ENCODE measurements at places on chromosomes 11 and 22. TPM values are rescaled to one million over a fixed set of nuclear protein-coding genes. Genes with fewer than 3 reads are reported as not detected.

ZNF280B gene
- total RNA-seq, result 1.1 TPM

DNA sequence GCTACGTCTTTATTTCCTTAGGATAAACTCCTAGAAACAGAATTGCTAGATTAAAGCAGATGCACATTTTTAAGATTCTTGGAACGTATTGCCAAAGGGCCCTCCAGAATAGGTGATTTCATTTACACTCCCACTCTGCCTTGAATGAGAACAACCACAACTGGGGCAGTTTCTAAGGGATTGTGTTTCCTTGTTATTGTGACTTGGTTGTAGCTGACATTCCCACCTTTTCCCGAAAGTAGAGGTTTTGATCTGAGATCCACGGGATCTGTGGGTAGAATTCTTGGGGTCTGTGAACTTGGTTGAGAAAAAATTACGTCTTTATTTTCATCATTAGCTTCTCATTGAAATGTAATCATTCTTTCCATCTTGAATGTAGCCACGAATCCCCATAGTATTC is 21.5 kb downstream of the LRRC32 start:
- no peak for DNase-seq

DNA sequence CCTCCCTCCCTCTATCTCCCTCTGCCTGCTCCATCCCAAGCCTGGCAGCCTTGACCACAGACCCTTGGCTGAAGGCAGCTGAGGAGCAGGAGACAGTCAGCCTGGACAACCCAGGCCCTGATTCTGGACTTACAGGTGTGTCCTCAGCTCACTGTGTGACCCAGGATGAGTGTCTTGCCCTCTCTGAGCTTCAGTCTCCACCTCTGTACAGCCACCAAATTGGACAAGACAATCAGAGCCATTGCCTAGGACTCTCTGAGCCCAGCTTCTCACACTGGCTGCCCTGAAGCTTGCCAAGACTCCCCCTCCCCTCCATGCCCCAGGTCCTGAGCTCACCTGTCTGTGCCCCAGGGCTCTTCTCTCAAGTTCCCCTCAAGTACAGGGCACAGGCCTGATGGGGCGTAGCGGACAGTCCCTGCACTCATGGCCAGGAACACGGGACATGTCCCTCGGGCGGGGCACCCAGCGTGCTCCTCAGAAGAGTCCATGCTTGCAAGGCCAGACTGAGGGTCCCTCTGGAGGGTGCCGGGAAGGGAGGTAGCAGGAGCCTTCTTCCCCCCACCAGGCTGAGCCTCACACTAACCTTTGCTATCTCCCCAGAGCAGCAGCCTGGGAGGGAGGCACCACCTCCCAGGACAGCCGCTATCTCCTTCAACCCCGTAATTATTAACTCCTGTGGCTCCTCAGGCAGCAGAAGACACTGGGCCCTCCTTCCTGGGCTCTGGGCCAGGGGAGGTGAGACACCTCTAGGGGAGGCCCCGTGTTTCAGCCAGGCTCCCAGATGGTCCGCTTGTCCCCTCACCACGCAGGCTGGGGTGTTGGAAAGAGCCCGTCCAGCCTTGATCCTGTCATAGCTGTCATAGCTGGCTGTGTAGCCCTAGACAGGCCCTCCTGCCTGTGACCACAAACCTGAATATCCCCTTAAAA is 2.6 kb upstream of the RAB3IL1 start:
- DNase-seq, result peak; percentile 87

- no peak for DNase-seq
These were observed 699.0 kb downstream of the ETS1 start for GRCh38 chr11:127888386-127888785.

RFPL1 gene
- total RNA-seq, result not detected

EXT2 gene
- total RNA-seq, result 54.3 TPM

- DNase-seq, result peak; percentile 84
These were observed 13.7 kb downstream of the CRY2 start for GRCh38 chr11:45860764-45861510.

DNA sequence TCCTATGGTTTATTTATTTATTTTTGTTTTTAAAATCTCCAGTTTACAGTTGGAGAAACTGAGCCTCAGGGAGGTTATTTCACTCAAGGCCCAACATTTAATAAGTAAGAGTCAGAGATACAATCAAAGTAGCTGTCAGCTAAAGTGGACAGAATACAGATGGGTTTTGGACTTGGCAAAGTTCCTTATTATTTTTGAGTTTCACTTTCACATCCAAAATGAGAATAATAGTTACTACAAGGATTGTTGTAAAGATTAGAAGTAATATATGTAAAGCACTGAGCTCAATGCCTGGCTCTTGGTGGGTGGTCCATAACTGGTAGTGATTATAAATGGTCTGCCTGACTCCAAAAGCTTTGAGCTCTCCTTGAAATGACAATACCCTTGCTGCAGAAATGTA is 87.5 kb upstream of the SESN3 start:
- DNase-seq, result no peak

DNA sequence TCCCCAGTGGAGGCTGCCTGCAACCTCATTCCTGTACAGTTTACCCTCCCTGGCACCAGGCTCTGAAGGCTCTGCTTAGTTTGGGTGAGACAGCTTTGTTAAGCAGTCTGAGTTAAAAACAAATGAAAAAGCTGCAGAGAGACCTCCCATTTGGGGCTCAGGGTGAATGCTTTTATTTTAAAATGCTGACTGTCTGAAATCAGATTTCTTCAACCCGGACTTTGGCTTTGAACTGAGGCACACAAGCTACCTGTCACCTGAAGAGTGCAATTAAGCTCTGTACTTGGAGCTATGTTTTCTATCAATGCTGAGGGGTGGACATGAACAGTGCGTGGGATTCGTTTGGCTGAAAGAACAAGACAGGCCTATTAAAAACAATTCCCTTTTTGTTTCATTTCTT is 217.5 kb upstream of the SORL1-AS1 start:
- DNase-seq, result no peak

GRCh38 chr22:45775062-45775461 is 103.4 kb downstream of the ATXN10 start:
- DNase-seq, result no peak

DNA sequence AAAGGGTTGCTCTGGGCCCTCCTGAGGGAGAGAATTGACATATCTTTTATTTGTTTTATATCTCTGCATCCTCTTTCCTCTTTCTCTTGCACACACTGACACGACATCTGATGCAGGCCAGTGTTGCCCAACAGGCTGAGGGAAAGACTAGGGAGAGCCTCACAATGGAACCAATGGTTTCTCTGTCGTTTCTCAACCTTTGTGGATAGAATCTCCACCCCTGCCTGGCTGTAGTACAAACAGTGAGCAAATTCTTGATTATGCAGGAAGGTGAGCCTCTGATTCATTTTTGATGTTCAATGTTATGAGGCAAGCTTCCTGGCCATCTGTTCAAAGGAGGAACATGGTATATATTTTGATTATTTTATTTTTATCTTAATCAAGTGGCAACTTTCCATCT is 49.8 kb upstream of the PLET1 start:
- no peak for DNase-seq

GRCh38 chr11:8801121-8801520 is 109.9 kb upstream of the AKIP1 start:
- DNase-seq, result no peak

GRCh38 chr11:15976433-15977045 is 379.8 kb downstream of the SOX6 start:
- DNase-seq, result no peak

OR10A2 gene
- not detected for total RNA-seq

DNA sequence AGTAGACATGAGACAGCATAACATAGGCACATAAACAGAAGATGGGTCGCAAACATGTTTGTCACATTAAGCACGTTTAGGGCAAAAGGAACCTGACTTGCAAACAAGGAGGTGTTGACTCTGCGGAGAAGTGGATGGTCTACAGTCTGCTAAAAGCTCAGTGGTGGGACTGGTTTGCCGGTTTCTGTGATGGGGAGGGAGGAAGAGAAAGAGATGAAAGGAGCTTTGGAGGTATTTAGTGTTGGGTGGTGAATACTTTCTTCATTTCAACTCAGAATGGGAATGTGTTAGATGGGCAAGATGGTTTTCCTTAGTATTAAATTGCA is 191.4 kb upstream of the SORL1-AS1 start:
- no peak for DNase-seq

SLC29A2 gene
- total RNA-seq, result 5.9 TPM

APOBEC3B gene
- 0.58 TPM for total RNA-seq

KLHDC7B gene
- 0.10 TPM for total RNA-seq

KCTD17 gene
- total RNA-seq, result 13.4 TPM

SERPING1 gene
- total RNA-seq, result 516 TPM

OR52A1 gene
- total RNA-seq, result not detected

DNA sequence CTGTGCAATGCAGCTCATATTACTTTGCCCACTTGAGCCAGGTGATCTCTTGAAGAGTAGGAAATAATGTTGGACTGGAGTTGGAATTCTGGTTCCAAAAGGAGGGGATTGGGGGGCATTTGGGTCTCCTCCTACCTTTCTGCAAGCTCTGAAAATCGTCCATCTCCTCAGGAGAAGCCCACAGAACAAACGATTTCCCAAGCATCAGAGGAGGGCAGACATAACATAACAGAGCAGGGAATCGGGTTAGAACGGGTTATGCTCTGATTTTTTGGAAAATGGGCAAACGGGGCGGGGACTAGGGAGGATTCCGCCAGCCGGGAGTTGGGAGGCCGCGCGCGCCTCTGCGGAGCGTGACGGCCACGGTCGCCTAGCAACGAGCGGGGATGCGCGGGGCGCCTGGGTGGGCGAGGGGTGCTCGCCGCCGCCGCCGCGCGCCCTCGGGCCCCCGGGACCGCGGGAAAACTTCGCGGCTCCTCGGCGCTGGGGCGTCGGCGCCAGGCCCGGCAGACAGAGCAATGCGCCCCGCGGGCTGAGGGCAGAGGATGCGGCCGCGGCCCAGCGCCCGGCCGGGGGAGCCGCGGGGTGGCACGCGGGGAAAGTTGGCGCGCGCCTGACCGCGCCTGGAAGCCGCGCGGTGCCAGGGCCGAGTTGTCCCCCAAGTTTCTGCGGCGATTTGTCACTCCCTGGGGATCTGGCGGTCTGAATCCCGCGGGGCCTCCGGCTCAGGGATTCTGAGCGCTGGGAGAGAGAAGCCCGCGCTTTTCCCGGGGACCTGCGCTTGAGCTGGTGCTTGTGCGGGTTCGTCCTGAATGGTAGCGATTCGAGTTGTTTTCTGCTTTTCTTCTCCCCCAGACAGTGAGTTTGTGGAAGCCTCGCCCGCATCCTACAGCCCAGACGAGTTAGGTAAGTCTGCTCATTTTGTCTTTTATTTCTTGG is 27.8 kb upstream of the AMOTL1 start:
- no peak for DNase-seq

DNA sequence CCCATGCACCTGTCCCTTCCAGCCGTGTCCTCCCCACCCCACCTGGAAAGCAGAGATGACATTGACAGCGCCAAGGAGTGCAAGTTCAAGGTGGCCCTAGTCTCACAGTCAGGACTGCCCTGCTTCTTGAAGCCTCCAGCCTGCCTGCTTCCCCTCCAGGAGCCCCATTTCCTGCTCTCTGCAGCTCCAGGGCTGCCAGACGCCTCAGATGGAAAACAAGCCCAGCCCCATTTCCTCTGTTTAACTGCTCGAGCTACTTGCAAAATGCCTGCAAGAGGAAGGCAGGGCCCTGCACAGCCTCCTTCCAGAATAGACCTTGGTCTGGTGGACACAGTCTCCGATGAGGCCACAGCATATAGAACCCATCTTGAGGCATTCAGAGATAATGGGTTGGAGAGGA is 5.0 kb upstream of the DGKZ start:
- no peak for DNase-seq

DNA sequence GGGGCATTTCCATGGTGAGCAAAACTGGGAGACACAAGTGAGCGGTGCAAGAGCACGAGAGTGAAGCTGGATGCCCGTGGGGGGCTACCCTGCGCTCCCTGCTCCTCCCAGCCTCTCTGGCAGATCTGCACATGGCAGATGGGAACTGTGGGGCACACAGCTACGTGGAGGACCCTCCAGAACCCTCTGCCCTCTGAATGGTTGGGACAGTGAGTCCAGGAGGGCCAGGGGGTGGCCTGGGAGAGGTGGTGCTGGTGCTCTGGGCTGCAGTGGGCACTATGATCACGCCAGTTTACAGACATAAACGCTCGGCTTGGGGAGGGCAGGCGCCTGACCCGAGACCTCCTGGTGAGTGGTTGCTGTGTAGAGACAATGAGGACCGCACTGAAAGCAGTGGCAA is 205.9 kb downstream of the CTTN start:
- no peak for DNase-seq

SPDYC gene
- not detected for total RNA-seq

GRCh38 chr11:121886996-121887395 is 229.0 kb downstream of the BLID start:
- DNase-seq, result no peak

GRCh38 chr11:44538375-44539054 is 26.9 kb upstream of the CD82 start:
- no peak for DNase-seq

HIC2 gene
- 5.5 TPM for total RNA-seq

ATP6V1E1 gene
- 122 TPM for total RNA-seq

PRRG4 gene
- total RNA-seq, result 0.84 TPM

DNA sequence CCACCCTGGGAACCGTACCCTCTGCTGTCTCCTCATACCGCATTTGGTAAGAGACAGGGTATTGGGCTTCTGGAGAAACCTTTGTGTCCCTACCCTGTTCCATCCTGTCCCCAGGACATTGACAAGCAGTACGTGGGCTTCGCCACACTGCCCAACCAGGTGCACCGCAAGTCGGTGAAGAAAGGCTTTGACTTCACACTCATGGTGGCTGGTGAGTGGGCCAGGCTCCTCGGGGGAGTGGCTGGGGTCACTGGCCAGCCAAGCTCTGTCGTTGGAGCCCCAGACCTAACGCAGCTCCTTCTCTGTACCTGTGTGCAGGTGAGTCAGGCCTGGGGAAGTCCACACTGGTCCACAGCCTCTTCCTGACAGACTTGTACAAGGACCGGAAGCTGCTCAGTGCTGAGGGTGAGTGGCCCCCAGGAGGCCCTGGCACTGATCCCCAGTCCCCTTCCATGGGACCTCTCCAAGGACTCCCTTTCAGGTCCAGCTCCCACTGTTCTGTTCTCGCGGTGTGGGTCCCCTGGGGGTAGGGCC is 3.8 kb upstream of the GP1BB start:
- DNase-seq, result no peak

- no peak for DNase-seq
These were observed 12.2 kb downstream of the PAAF1 start for GRCh38 chr11:73889019-73889418.

LMO1 gene
- not detected for total RNA-seq

DNA sequence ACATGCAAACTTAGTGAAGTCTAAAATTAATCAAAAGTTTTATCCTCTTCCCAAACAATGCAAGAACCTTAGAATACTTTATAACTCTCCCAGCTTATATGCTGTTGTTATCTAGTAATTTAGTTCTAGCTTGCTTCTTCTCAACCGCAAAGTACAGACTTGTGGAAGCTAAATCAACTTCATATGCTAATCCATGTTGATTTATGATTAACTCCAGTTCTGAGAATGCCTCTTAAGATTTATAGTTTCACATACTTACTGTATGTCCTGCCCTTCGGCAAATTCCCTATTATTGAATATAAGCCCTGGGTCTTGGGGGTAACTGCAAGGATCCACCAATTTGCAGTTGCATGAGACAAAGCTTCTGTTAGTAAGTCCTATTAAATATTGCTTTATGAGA is 17.6 kb upstream of the SLC35F2 start:
- no peak for DNase-seq

NUDT8 gene
- total RNA-seq, result 12.9 TPM

- no peak for DNase-seq
These were observed 454.9 kb upstream of the CADM1 start for GRCh38 chr11:115959081-115959486.

NAALAD2 gene
- 2.7 TPM for total RNA-seq

ROBO4 gene
- total RNA-seq, result 70.9 TPM

SYT9 gene
- total RNA-seq, result not detected

- no peak for DNase-seq
These were observed 18.7 kb upstream of the SCGB1D1 start for GRCh38 chr11:62171261-62171723.

- no peak for DNase-seq
These were observed 117.0 kb downstream of the STIM1 start for GRCh38 chr11:3972431-3972830.

Data from mesenteric fat pad (tissue), 1 donor.